Fibroblast of villous mesenchyme (primary cell): ENCODE measurements at places on chromosomes 7 and 10. TPM values are rescaled to one million over a fixed set of nuclear protein-coding genes. Genes with fewer than 3 reads are reported as not detected.

- peak; percentile 44 for DNase-seq
These were observed 835 bp upstream of the DGKI start for GRCh38 chr7:137847568-137848050.

- DNase-seq, result no peak
These were observed 37.3 kb downstream of the NRCAM start for GRCh38 chr7:108418946-108419345.

GRCh38 chr10:123502983-123503382, 163.2 kb upstream of the GPR26 start:
- DNase-seq, result no peak

SLC26A4 gene
- under 0.01 and 0.32 TPM in 2 replicates for total RNA-seq

DNAAF5 gene
- total RNA-seq, result 30.0 and 32.8 TPM in 2 replicates

DNA sequence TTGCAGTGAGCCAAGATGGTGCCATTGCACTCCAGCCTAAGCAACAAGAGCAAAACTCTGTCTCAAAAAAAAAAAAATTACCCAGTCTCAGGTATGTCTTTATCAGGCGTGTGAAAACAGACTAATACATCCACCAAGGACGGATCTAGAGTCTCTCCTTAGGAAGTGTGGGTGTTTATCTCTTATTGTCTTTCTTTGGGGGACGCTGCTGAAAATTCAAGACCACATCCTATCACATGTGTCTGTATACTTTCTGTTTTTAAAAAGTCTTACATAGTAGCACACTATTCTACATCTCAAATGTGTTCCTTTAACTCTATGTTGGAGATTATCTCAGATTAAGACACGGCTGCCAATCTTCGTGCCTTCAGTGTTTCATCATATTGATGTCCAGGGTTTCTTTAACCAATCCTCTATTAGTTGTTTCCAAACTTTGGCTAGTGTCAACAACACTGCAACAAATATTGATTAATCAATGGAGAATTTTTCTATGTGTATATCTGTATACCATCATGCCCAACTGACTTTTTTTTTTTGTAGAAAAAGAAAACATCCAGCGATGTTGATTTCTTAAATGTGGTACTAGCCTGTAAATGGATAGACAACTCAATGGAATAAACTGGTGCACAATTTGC, 92.3 kb upstream of the KDM7A start:
- no peak for DNase-seq

OLAH gene
- not detected in 2 replicates for total RNA-seq

- no peak for DNase-seq
These were observed 290.0 kb downstream of the RNLS start for GRCh38 chr10:88293073-88293472.

DNA sequence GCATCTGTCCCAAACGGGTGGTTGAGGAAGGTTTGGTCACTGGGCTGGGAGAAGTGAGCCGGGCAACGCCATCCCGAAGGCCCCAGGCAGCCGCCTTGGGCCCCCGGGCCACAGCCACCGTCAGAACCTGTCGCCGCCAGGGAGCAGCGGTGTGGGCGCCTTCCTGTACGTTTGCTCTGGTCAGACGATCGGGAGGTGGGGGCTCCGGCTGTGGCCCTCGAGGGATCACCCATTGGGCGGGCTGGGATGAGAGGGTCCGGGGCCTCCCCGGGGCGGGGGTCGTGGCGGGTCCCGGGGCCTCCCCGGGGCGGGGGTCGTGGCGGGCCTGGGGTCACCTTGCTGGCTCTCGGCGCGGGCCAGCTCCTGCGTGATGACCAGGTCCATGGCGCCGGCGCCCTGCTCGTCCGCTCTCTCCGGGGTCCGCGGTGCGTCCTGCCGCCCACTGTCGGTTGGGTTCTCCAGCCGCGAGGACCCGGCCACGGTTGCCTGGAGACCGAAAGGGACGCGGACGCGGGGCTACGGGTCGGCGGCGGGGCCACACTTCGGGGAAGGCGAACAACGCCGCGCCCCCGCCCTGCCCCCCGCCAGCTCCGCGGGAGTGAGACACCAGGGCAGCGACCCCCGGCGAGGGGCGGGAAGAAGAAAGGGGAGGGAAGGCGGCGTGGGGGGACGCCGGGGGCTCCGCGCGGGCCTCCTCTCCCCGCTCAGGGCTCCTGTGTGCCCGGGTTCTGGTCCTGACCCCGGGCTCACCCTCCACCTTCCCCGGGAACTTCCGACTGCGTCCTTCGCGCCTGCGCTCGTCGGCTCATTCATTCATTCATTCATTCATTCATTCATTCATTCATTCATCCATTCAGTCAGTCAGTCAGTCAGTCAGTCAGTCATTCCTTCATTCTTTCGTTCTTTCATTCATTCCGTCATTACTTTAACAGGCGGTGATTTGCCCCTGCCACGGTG, at the start of gene CFAP46:
CFAP46 (minus strand) TSS at position 470 of the 957 bp plus-strand sequence; CDS start at position 384, 86 bp downstream.
- DNase-seq, result peak; percentile 39

DNA sequence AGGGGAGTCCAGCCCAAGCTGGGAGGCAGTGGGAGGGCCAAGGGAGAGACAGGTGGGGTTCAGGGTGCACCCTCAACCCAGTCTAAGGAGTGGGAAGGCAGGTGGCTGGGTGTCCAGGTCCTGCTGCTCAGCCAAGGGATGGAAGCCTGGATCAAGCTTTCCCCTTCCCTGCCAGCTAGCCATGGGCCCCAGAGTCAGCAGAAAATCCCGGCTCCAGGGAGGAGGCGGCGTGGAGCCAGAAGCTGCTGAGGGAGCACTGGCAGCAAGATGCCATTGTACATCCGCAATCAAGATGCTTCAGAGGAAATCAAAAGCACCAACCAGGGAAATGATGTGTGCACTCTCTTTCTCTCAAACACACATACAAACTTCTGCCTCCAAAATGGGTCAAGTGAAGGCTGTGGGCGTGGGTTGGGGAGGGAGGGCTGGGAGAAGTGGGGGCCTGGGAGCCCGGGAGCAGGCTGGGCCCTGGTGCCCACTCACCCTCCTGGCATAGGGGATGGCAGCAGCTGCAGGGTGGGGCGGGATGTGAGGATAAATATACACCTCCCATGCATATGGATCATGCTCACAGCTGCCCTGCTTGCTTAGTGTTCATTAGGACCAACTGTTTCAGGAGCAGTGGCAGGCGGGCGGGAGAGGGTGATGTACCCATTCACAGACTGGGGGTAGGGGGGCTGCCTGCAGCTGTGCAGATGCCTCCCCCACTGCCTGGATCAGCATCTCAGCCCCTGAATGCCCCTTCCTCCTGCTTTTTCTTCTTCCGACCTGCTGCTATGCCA, 24.2 kb downstream of the TRIM8 start:
- no peak for DNase-seq

- DNase-seq, result no peak
These were observed 71.3 kb downstream of the HDAC9 start for GRCh38 chr7:18566829-18567228.

GRCh38 chr7:124649397-124650014, 116.1 kb downstream of the GPR37 start:
- DNase-seq, result peak; percentile 16

GRCh38 chr7:121288894-121289293, 39.9 kb upstream of the WNT16 start:
- peak; percentile 87 for DNase-seq

GRCh38 chr10:113767222-113767621, 15.7 kb downstream of the PLEKHS1 start:
- DNase-seq, result no peak

GRCh38 chr10:106571192-106571946, 593.1 kb downstream of the SORCS1 start:
- peak; percentile 28 for DNase-seq

DNA sequence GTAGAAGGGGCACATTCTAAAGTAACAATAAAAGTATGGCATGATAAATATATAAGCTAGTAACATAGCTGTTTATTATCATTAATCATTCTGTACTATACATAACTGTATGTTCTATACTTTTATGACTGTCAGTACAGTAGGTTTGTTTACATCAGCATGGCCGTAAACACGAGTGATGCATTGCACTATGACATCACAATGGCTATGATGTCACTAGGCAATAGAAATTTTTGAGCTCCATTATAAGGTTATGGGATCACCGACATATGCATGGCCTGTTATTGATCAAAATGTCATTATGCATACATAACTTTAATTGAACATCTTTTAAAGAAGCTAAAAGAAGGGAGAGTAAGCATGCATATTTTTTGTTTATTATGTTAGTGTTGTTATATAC, 200.1 kb upstream of the SHH start:
- DNase-seq, result no peak

GRCh38 chr7:150784120-150784736, 15.9 kb downstream of the TMEM176B start:
- no peak for DNase-seq
